Ovary (tissue), 10 donors: ENCODE measurements at places on chromosomes 12 and 14. TPM values are rescaled to one million over a fixed set of nuclear protein-coding genes. Genes with fewer than 3 reads are reported as not detected.

- no peak for DNase-seq
Measured at GRCh38 chr12:91059211-91059610, 1.4 kb upstream of the KERA start.

DNA sequence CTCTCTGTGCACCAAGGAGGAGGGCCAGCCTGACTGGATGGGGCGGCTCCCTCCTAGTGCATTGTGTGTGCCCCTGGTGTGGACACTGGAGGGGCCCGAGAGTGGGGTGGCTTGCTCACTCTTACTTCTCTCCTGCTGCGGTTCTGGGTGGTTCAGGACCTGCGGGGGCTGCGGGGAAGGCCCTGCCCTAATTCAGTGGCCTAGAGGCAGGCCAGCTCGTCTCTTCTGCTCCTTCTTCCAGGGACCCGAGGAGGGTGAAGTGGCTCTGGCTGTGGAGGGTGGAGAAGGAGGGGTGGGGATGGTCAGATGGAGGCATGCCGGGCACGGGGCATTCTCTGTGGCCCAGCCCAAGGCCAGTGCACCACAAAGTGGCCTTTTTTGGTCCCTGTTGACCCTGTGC lies 87.1 kb downstream of the BEGAIN start:
- DNase-seq = no peak

The IL31 gene
- not detected for total RNA-seq

GRCh38 chr12:64672925-64673409 lies 62.7 kb downstream of the RASSF3 start:
- DNase-seq = peak; percentile 82

GRCh38 chr12:22088886-22089285 lies 42.9 kb downstream of the CMAS start:
- no peak for DNase-seq

The NRIP2 gene
- total RNA-seq = 11.2 TPM

The CNTN1 gene
- total RNA-seq = 44.1 TPM

- no peak for DNase-seq
Measured at GRCh38 chr12:19925841-19926240, 442.5 kb upstream of the PDE3A start.

The CMKLR1 gene
- 3.7 TPM for total RNA-seq

The ATG2B gene
- 30.2 TPM for total RNA-seq

- DNase-seq = no peak
Measured at GRCh38 chr12:130707571-130707891, 8.6 kb downstream of the RIMBP2 start.

DNA sequence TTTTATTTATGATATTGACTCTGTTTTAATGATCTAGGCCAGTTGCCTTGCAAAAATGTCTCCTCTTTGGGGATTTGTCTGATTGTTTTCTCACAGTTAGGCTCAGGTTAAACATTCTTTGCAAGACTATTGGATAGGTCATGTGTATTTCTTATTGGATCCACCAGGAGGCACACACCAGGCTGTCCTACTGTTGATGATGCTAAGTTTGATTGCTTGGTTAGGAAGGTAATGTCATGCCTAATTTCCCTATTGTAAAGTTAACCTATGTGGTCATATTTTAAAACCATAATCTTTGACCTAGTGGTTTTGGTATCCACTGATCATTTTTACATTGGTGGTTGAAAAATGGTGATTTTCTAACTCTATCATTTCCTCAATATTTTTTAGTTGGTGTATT lies 137.1 kb downstream of the BRMS1L start:
- no peak for DNase-seq

The PPFIA2 gene
- total RNA-seq = 4.3 TPM

DNA sequence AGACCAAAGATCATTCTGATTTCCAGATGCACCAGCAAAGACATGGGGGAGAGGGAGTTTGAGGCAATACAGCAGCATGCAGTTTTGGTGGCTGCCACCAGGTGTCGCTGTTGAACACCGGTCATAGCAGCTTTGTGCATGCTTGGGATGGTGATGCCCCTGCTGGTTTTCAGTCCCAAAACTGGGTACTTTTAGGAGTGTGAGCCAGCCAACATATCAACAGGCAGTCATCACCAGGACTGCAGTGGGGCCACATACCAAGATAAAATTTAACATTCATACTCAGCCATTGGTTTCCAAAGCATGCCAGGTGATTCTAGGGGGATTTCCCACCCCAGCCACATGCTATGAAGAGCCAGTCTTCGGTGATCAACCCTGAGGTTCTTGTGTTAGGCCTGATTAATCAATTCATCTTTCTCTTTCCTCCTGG lies 64.2 kb downstream of the PHETA1 start:
- DNase-seq = no peak

- no peak for DNase-seq
Measured at GRCh38 chr14:37585101-37585511, 9.9 kb downstream of the FOXA1 start.

GRCh38 chr12:3456809-3457208 lies 34.2 kb upstream of the PRMT8 start:
- DNase-seq = no peak

The PTPRQ gene
- total RNA-seq = 18.8 TPM

DNA sequence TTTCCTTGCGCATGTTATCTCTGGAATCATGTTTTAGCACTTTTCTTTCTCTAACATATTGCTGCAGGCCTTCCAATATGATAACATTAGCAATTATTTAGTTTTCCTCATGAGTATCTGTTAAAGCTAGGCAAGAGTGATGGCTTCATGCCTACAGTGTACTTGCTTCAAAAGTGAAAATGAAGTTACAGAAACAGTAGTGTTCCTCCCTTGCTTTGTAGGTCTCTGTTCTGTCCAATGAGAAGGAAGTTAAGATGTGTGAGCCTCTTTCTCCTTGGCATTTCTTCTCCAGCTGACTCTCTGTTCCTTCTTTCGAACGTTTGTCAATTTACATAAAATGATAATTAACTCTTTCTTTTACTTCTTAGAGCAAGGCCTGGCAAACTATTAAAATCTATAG lies 22.2 kb downstream of the LRRIQ1 start:
- DNase-seq = no peak

DNA sequence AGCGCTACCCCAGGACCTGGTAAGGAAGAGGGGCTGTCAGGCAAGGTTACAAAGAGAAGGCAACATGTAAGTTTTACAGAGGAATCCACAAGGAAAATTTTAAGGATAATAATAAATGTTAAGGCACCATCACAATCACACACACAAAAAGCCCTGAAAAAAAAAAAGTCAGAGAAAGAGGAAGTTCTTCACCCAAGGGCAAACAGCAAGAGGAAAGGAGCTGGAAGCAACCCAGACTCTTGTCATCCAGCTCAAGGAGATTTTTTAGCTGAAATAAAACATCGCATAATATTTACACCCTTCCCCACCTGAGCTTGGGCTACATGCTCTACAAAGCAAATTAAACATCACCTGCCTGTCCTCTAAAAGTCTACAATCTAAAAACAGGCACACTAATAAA lies 9.5 kb downstream of the SPTB start:
- no peak for DNase-seq

GRCh38 chr14:96626916-96627315 lies 124.7 kb downstream of the PAPOLA start:
- no peak for DNase-seq

The PEBP1 gene
- total RNA-seq = 268 TPM

GRCh38 chr14:75648066-75648838 lies 12.4 kb downstream of the ERG28 start:
- DNase-seq = peak; percentile 53

GRCh38 chr12:69435644-69436043 lies 34.5 kb upstream of the FRS2 start:
- no peak for DNase-seq

- peak; percentile 40 for DNase-seq
Measured at GRCh38 chr12:123532808-123533649, 490 bp downstream of the RILPL1 start.

The PLXNC1 gene
- 33.7 TPM for total RNA-seq

DNA sequence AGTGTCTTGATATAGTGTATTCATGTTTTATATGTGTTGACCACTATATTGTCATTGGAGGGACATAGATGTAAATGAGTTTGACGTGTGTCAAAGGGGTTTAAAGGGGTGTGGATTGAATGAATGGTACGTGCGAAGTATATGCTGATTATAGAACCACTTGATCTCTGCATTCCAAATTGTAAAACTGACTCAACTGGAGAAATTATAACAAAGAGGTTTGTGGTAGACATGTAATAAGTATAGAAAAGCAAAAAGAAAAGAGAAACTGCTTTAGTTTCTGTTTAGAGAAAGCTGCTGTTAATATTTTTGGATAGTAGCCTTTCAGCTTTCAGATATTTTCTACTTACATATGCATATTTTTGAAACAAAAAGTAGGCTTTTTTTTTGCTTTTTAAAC lies 8.9 kb upstream of the MYRFL start:
- DNase-seq = no peak
